ENCODE measurements at places on chromosomes 3 and 15. TPM values are rescaled to one million over a fixed set of nuclear protein-coding genes. Genes with fewer than 3 reads are reported as not detected.

CCR4 gene
- 0.04 TPM for polyA plus RNA-seq

CRYGS gene
- polyA plus RNA-seq: 3.5 TPM

CAND2 gene
- 59.0 TPM for polyA plus RNA-seq

ATP13A5 gene
- polyA plus RNA-seq: 0.63 TPM

PSTPIP1 gene
- polyA plus RNA-seq: 2.7 TPM

PDCD7 gene
- 19.5 TPM for polyA plus RNA-seq

EID1 gene
- polyA plus RNA-seq: 240 TPM

STARD9 gene
- polyA plus RNA-seq: 18.3 TPM

KCNMB2 gene
- polyA plus RNA-seq: 13.1 TPM

ERICH6 gene
- 0.11 TPM for polyA plus RNA-seq

TYRO3 gene
- polyA plus RNA-seq: 15.9 TPM

ZNF620 gene
- 2.5 TPM for polyA plus RNA-seq

DNA sequence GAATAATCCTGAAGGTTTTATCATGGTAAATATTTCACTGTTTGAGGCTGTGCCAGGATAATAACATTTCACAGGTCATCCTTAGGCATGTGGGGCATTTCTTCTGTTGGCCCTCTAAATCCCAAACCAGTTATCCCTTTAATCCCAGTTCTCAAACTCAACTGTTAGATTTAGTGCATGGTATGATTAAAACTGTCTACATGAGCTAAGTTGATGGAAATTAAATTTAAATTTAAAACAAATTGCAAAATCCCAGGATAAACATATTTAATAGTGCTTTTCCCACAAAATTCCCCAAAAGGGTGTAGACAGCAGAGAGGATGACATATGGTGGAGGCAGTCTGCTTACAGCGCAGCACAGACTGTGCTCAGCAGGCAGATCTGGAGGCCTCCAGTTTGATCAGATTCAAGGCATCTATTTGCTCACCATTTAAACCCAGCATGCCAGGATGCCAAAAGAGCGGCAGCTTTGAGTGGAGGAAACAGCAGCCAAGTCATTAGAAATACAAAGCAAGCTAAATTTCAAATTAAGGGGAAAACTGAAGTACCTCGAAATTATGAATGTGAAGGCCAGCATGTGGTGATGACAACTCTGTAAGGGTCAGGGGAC, 325.8 kb downstream of the KCNH8 start:
- DNase-seq: no peak

GRCh38 chr3:11530153-11530721, 113.5 kb downstream of the VGLL4 start:
- DNase-seq: no peak

GRCh38 chr3:57675530-57675929, 17.3 kb downstream of the DENND6A start:
- no peak for DNase-seq

GRCh38 chr3:115766587-115767482, 143.5 kb downstream of the GAP43 start:
- DNase-seq: no peak

GRCh38 chr3:196150481-196150880, 60.7 kb downstream of the ZDHHC19 start:
- DNase-seq: no peak

- no peak for DNase-seq
These were observed 50.4 kb upstream of the LIMD1 start for GRCh38 chr3:45544024-45544716.

GRCh38 chr3:31522152-31522551, 10.6 kb upstream of the STT3B start:
- no peak for DNase-seq

DNA sequence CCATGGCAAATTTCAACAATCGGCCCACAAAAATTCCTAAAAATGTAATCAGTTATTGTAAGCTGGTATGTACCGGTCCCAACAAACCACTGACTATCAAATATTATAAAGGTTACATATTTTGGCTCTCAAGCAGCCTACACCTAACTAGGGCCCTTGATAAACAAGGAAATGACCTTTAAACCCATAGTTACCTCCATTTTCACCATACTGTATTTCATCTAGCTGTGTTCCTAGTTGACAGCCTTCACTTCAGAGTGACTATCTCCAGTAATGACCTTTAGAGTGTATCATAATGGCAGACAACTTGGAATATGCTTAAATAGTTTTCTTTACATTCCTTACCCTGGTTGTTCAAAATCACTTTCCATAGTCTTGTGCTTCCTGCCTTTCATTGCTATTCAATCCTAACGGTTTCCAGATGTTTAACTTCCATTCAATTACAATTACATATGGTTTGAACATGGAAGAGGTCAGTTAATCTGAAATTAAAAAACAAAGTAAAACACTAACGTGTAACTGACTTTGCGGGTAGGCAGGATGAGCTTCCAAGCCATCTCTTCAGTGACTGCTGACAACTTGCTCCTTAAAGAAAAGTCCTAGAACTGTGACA, 111.9 kb upstream of the TSC22D2 start:
- no peak for DNase-seq

DNA sequence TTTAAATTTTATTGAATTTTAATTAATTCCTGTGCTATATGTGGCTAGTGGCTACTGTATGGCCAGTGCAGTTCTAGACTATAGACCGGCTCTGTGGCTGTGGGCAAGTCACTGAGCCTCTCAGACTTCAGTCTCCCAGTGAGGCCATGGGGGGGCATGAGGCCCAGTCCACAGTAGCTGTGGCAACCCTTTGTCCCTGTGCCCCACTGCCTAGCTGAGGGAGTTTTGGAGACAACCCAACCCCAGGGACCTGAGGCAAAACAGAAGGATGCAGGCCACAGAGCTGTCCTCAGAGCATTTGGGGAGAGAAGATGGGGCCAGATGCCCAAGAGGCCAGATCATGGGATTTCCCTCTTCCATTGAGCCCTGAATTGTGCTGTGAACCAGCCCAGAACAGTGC, 18.9 kb upstream of the POC1A start:
- DNase-seq: no peak

DNA sequence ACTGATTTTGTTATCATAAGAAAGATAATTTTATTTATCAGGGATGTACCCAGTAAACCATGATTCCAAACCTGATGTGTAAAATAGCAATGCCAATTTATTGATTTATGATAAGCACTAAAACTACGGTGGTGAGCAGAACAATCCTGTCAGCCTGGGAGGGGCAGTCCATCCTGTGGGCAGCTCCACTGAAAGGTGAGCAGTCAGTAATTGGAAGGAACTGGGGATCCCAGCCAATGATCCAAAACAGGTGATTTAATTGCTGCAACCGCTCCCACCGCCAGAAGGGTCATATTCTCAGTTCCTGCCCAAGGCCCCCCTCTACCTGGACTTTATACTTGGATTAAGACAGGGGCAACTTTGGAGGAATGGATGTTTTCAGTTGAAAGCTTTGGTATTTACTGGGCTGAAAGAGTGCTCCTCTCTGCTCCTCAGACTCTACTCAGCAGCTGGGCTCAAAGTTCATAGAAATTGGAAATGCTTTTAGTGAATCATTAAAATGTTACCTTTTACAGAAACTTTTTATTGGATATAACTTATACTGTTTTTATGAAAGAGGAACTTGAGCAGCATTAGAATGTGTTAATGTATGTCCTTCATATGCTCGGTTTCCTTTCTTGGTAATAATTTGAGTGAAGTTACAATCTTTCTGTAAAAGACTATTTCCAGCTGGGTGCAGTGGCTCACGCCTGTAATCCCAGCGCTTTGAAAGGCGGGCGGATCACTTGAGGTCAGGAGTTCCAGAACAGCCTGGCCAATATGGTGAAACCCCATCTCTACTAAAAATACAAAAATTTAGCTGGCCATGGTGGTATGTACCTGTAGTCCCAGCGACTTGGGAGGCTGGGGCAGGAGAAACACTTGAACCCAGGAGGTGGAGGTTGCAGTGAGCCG, 198.6 kb upstream of the IL12A start:
- DNase-seq: no peak

GRCh38 chr15:93266291-93266690, 177.3 kb upstream of the RGMA start:
- DNase-seq: no peak
